H9 (cell line): ENCODE measurements at places on chromosomes 4 and X. TPM values are rescaled to one million over a fixed set of nuclear protein-coding genes. Genes with fewer than 3 reads are reported as not detected.

GRCh38 chr4:33187035-33187434, 2466.9 kb downstream of the PCDH7 start:
- no peak for DNase-seq

The C1QTNF7 gene
- not detected in 2 replicates for total RNA-seq

The NAA11 gene
- not detected in 2 replicates for total RNA-seq

DNA sequence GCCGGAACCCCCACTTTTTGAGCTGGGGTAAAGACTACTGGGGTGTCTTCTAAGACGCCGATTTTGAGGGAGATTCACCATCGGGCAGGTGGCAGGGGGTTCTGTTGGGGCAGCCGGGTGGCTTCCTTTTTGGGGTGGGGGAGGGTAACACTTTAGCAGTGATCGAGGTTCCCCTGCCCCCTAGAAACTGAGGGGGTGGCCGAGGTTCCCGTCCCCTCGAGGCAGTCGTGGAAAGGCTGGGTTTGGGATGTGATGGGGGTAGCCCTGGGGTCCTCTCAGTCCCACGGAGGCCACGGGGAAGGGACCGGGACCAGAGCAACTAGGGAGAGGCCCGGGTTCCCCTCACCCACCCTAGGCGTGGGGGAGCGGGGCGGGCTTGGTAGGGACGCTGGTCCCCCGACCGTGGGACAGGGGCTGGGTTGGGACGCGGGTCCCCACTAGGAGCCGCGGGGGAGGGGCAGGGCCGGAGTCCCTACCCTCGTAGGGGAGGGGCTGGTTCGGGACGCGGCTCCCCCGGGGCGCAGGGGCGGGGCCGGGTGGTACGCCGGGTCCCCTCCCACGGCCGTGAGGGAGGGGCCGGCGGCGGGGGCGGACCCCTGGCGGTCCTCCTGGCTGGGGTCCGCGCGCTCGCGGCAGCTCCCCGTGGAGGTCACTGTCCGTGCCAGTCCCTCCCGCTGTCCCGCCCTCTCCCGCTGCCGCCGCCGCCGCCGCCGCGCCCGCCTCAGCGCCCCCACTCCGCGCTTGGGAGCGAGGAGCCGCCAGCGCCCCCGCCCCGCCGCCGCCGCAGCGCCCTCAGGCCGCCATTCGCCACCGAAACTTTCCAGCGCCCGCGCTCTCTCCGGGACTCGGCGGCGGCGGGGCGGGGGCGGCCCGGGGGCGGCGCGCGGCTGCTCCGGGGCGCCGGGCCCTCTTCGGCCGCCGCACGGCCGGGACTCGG, at the start of gene TBL1X:
TBL1X (plus strand) TSS at position 624 of the 937 bp plus-strand sequence. CDS start 188,529 bp downstream, outside the sequence.
- DNase-seq, result peak; percentile 34

- DNase-seq, result peak; percentile 88
These were observed 1.3 kb downstream of the AFF1 start for GRCh38 chr4:86935853-86936733.

- DNase-seq, result no peak
These were observed 4.1 kb downstream of the HDAC8 start for GRCh38 chrX:72568406-72569092.

GRCh38 chr4:2363056-2363721, 55.3 kb downstream of the ZFYVE28 start:
- no peak for DNase-seq

DNA sequence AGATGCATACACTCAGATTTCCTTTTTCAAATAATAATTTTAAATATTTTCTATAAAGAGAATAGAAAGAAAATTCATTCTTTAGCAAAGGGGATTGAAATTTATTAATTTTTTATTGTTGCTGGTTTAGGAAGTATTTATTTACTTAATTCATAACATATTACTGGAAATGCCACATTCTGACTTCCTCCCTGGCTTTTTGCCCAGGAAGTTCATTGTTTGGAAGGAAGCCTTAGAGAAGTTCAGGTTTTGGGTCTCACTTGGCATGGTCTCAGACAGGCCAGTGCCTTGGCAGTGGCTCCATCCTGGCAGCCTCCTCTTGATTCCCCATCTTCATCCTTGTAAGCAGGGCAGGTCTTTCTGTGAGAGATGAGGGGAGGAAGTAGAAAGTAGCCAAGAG, 50.5 kb downstream of the IL15 start:
- no peak for DNase-seq

The MED28 gene
- 90.4 and 93.3 TPM in 2 replicates for total RNA-seq

The ARL9 gene
- 0.48 TPM in 1 of 2 replicates, not detected in the other for total RNA-seq

The KLF3 gene
- 26.2 and 29.0 TPM in 2 replicates for total RNA-seq

- no peak for DNase-seq
These were observed 12.7 kb downstream of the RPS6KA6 start for GRCh38 chrX:84175274-84175673.

DNA sequence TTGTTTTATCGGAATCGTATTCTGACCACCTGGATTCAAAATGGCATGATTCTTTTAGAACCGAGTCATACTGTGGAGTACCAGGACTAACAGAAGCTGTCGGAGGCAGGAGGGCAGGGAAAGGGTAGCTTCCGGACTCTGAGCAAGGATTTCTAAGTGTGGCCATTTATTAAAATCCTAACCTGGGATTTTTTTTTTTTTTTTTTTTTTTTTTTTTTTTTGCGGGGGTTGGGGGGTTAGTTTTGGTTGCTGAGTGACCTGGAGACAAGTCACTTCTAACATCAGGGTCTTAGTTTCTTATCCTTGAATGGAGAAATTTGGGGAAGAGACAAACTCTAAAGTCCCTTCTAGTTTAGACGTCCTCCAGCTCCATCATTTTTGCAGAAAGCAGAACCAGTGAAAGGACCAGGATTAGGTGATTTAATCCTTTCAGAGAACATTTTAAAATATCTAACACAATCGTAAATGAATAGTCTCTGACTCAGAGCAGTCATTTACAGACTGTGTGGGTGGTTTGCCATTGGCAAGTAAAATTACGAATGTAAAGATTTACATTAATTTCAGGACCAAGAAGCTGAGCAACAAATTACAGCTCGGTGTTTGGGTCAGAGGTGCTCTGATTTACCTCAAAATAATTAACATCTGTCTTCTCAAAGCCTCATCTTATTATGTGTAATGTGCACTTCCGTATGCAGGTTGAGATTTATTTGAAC, 7.3 kb downstream of the SLC25A5 start:
- no peak for DNase-seq

DNA sequence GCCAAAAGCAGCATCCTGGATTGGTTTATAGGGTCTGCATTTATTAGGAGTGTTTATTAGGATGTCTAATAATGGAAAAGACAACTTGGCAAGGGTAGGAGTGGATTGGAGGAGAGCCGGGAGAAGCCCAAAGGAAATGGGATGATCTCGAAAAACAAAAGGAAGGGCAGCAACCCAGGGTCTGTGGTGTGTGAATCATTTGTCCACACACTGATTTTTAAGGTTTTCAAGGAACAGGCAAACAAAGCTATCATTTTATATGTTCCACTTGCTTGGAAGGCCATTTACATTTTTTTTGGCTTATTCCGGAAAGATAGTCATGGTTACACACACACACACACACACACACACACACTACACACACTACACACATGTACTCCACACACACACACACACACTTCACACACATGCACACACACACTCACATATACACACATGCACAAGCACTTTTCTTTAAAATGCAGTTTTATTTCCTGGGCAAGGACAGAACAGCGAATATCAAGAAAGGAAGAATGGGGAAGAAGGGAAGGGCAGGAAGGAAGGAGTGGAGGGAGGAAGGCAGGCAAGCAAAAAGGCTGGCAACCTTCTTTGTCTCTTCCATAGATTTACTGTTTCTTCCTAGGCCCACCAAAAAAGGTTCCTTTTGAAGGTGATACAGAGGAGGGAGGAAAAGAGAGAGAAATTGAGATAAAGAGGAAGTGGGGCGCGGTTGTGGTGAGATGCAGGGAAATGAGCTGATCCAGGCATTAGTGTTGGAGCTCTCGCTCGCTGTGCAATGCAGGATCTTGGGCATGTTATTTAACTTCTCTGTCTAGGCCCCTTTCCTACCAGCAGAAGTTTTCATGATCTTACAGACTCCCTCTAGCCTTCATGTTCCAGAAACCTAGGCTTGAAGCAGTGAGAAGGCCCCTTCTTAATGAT, 88.6 kb upstream of the MAML3 start:
- no peak for DNase-seq
